DMS153 (cell line): ENCODE measurements at places on chromosomes 6 and 20.

DNA sequence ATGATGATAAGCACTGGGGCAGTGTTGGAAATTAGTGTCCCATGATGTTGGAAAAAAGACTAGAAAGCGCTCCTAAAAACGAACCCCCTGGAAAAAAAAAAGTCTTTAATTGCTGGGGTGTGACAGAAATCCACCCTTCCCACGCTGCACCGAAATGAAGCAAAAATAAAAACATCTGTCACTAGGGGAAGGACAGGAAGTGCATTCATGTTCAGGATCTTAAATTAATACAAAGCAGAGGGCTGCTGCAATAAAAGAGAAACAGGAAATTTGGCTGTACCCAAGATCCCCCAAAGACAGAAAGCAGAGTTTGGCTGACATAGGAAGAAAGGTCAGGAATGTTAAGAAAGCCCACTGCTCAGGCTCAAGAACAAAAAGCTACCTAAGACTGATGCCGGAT is 333.9 kb downstream of the TBC1D32 start:
- DNase-seq, result no peak

DNA sequence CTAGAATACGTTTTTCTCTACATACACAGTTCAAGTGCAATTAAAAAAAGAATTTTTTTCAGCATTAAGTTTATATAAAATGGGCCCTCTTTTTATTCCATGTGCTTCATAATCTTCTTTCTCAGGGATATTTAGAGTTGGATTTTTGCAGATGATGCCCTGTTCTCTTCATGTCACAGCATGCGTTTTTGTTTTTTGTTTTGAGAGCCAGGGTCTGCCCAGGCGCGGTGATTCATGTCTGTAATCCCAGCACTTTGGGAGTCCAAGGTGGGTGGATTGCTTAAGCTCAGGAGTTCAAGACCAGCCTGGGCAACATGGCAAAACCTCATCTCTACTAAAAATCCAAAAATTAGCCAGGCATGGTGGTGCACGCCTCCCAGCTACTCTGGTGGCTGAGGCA is 82.9 kb upstream of the PRND start:
- no peak for DNase-seq

- no peak for DNase-seq
These were observed 216.2 kb downstream of the NFATC2 start for GRCh38 chr20:51326201-51326819.

- no peak for DNase-seq
These were observed 77.7 kb upstream of the TBC1D7 start for GRCh38 chr6:13405961-13406477.

DNA sequence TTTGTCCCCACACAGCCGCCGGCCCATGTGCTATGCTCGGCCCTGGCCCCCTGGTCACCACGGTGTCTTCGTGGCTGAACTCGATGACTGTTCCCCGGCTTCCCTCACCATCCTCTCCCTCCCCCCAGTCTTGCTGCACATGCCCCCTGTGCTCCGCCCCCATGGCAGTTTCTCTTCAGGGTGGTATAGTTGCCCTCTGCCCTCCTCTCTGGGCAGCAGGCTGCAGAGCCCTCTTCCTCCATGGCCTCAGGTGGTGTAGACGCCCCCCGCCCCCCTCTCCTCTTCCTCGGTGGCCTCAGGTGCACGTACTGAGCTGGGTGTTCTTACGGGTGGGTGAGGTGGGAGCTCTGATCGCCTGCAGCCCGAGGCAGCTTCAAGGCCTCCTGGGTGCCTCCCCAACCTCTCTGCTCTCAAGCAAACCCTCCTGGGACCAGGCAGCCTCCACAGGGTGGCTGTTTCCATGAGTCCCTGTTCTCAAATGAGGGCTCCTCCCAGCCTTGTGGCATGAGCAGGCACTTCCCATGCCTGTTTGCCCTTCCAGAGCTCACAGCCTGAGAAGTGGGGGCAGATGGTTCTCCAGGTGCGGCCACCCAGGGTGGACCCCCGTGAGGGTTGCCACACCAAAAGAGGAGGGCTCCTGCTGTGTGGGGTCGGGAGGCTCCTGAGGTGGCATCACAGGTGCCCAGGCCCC is 24.8 kb downstream of the COL20A1 start:
- DNase-seq, result no peak

DNA sequence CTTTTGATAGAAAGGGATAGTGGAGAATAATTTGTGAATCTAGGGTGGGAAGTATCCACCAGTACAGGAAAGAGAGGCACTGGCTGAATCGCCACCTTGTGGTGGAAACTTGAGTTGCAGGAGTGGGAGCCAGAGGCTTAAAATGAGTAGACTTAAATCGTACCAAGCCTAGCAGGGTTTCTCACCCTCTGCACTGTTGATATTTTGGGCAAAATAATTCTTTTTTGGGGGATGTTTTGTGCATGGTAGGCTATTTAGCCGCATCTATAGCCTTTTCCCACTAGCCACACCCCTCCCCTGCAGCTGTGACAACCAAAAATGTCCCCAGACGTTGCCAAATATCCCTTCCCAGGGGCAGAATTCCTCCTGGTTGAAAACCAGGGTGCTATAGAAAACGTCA is 119.1 kb downstream of the DHX35 start:
- DNase-seq, result peak; percentile 66

GRCh38 chr6:170233286-170234205 is 57.3 kb downstream of the DLL1 start:
- DNase-seq, result peak; percentile 9

DNA sequence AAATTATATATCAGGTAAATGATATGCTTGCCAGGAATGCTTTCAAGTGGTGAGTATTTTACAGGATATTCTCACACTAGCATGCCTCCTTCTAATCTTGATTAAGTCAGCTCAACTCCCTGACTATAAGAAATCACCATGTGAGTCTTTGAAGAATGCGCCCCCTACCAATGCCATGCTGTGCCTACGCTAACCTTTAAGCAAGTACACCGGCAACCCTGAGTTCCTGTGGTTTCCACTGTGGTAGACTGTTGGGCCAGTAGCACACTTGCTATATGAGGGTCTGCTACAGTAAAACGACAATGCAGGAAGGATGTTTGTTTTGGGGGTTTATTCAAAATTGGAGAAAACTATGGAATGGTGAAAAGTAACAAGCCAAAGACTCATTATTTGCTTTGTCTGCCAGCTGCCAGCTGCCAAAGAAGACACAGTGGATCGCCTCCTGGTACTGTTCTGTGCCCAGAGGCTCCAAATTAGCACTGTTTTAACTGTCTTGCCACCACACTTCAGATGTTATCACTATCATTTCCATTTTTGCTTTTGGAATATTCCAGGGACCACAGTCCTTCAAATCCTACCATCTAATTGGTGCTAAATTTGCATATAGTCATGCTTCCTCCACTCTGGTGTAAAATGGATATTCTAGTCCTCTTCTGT is 333.5 kb downstream of the RNGTT start:
- DNase-seq, result no peak

DNA sequence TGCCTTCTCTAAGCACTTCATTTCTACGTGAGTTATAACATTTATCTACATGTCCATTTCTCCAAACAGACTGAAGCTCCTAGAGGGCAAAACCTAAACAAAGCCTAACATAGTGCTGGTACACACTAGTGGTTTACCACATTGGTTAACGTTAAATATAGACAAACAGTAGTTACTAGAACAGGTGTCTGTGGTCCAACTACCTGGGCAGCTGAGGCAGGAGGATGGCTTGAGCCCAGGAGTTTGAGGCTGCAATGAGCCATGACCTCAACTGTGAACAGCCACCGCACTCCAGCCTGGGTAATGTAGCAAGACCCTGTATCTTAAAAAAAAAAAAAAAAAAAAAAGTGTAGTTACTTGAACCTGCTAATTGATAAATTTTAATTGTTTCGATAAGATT is 26.5 kb downstream of the PTPRK start:
- no peak for DNase-seq

GRCh38 chr6:3368685-3369084 is 88.2 kb downstream of the SLC22A23 start:
- no peak for DNase-seq

- DNase-seq, result no peak
These were observed 58.9 kb upstream of the KLHL31 start for GRCh38 chr6:53724501-53724900.

GRCh38 chr6:34243901-34244884 is 4.6 kb downstream of the SMIM29 start:
- DNase-seq, result no peak

DNA sequence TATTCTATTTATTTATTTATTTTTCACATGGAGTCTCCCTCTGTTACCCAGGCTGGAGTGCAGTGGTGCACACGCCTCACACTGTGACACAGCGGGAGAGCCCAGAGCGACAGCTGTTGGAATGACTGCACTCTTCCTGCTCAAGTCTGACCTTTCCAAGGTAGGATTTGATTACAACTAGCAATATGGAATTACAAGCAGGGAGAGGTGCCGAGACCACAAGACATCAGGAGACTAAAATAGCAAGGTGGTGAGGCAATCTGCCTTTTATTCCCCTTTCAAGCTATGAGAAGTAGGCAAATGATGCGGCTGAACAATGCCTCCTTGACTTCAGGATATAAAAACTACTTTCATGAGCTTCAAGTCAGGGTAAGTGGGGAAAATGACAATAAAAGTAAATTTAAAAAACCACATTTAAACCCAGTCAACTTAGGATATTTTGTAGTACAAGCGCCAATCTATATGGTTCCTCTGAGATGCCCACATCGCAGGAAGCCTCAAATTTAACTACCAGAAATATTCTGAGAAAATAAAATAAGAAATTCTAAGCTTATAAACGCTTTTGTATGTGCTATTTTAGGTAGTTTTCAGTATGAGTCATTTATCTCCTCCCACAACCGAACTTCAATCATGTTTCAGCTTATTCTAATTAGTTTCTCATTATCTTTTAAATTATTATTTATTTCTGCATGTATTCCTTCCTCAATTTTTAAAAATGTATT is 146.9 kb upstream of the SGK1 start:
- DNase-seq, result no peak

DNA sequence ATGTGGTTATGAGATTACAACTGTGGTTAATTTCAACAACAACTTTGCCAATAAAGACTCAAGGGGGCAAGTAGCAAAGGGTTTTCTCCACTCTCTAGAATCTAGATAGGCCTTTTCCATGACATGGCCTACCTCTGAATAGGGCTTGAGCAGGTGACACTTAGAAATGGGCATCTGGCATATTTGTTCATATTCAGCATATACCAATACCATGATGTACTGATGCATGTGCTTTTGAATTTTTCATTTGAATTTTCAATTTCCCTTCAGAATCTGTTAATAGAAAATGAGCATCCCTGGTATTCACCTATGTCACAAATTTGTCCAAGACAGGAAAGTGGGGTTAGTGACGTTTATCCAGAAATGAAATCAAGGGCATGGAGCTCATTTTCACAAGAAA is 757.5 kb upstream of the NRSN1 start:
- no peak for DNase-seq

DNA sequence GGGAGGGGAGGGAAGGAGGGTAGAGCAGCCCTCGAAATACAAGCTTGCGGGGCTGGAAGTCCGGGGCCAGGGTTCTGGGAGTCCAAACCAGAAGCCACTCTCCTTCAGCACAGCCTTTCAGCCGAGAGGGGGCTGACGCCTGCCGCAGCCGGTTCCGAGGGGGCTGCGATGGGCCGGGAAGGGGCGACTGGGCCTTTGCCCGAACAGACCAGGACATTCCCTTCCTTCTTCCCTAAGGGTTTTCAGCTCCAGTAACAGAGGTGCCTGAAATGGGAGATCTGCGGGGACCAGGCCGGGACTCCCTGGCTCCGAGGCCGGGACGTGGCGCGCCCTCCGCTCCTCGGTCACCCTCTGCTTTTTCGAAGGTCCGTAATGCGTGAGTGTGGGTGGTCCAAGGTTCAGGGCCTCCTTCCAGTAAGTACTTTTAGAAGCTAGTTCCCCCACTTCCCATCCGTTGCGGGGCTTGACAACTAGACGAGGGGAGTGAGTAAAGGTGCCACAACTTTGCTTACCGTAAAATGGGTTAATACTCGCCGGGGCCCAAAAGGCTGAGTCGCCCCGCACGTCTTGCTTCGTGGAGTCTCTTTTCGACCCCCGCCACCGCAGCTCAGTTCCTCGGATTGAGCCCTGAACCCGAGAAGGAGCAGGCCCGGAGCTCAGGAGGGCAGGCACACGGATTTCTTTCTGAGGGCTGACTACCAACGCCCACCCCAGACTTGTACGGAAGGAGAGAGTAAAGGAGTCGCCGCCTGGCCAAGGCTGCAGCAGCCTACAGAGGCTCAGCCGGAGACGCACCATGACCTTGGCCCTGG is 2.9 kb upstream of the OLIG3 start:
- no peak for DNase-seq

GRCh38 chr6:54232703-54233102 is 75.5 kb upstream of the TINAG start:
- DNase-seq, result no peak

GRCh38 chr6:36829919-36830544 is 9.2 kb downstream of the CPNE5 start:
- DNase-seq, result no peak

DNA sequence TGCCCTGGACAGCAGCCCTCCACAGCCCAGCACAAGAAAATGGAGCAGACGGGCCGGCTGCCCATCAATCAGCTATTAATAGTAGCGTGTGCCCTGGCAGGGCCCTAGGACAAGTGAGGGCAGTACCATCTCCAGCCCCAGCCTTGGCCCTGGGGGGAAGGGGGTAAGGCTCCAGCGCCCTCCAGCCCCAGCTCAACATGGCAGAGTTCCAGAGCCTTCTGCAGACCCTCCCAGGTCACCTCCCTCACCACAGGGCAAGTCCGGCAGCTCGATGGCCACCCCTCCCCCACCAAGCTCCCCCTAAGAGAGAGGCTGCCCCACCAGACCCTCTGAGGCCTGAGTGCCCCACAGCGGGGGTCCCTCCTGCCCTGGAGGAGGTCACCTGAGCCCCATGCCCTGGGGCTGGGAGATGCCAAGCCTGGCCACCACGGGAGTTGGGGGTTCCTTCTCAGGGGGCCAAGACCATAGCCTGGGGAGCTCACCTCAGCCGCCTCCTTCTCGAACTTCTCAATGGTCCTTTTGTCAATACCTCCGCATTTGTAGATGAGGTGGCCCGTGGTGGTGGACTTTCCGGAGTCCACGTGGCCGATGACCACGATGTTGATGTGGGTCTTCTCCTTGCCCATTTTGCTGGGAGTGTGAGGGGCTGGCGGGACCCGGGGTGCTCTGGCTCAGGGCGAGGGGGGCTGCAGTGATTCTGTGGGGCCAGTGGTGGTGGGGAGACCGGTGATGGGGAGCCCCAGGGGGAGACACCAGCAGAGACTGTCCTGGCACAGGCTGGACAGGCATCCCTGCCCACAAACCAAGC is 1.5 kb downstream of the EEF1A2 start:
- DNase-seq, result no peak

GRCh38 chr6:169167581-169168301 is 85.9 kb downstream of the THBS2 start:
- no peak for DNase-seq

DNA sequence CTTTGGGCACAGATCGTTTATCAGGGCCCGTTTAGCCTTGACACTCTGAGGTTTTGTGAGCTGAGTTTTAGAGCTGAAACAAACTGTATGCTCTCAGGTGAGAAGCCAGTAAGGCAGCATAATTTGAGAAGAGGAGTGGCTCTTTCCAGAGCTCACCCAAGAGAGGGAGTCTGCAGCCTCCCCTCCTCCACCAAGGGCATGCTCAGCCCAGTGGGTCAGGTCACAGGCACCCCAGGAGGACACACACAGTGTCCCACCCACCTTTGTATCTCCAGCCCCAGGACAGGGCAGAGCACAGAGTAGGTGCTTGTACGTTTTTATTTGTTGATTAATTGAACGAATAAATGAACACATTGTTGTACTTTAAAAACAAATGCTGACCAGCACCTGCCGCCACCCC is 3.4 kb downstream of the TSPO2 start:
- no peak for DNase-seq
